GM12892 (cell line): ENCODE measurements at places on chromosomes 1 and 21.

DNA sequence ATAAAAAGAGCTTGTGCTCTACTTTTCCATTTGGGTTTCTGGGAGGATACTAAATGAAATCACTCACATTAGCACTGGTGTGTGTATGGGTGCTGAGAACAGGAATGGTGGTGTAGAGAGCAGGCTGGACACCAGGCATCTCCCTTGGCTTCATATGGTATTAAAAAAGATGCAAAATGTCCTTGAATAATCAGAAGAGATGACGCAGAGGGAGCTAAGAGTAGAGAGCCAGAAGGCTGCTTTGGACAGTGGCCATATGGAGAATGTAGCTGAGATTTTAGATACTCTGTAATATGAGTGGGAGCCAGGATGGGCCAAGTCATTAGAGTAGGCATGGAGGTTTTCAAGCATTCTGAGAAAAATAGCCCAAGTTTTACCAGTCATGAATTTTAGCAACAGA is 112.3 kb upstream of the ZRANB2 start:
- no peak for DNase-seq

DNA sequence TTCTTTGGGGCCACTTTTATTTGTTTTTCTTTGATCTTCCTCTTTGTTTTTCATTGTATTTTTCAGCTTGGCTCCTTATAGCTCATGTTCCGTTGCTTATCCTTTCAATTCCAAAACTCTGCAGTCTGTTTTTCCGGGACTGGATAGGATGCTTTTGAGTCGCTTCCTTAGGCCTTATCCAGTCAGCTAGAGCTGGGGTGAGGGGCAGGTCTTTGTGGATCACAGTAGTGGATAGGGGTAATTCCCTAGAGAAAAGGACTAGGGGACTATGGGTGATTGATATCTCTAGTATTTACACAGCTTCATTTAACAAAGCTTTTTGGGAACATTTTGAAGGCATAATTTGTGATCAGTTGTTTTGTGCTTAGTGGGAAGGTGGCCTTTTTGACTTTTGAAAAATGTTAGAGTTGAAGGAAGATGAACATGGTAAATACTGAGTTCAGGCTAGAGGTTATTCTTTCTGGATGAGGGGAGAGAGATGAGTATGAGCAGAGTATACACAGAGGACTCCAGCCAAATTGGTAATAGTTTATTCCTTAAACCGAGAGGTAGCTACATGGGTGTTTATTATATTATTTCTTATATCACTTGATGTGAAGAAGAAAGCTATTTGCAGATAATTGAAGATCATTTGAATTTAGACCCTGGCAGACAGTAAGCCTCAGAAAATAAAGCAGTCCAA is 22.5 kb downstream of the CEP350 start:
- no peak for DNase-seq

GRCh38 chr1:23980728-23981070 is 572 bp upstream of the SRSF10 start:
- DNase-seq: peak; percentile 38

DNA sequence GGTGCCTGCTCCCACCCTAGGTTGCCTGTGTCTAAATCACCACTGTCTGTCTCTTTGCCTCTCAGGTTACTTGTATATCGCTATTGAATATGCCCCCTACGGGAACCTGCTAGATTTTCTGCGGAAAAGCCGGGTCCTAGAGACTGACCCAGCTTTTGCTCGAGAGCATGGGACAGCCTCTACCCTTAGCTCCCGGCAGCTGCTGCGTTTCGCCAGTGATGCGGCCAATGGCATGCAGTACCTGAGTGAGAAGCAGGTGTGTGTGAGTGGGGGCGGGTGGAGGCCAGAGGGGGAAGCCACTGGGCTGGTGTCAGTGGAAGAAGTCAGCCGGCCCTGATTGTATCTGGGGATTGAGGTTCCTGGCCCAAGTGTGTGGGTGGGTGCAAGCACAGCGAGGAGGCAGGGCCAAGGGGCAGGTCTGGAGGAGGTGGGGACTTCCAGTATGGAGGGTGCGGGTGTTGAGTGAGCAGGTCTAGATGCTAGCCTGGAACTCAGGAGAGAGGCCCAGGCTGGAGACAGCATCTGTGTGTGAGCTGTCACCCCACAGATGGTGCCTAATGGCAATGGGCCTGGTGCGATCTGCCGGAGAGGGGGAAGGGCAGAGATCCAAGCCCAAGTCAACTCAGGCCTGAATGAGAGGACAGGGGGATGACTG is 17.2 kb downstream of the TIE1 start:
- DNase-seq: no peak

- no peak for DNase-seq
Observed at GRCh38 chr1:25118546-25118945, 113.8 kb downstream of the SYF2 start.

- no peak for DNase-seq
Observed at GRCh38 chr1:17654519-17654918, 100.6 kb upstream of the ACTL8 start.

GRCh38 chr1:70945251-70945650 is 102.4 kb downstream of the PTGER3 start:
- DNase-seq: no peak
